ENCODE measurements at places on chromosomes 11 and 22.

DNA sequence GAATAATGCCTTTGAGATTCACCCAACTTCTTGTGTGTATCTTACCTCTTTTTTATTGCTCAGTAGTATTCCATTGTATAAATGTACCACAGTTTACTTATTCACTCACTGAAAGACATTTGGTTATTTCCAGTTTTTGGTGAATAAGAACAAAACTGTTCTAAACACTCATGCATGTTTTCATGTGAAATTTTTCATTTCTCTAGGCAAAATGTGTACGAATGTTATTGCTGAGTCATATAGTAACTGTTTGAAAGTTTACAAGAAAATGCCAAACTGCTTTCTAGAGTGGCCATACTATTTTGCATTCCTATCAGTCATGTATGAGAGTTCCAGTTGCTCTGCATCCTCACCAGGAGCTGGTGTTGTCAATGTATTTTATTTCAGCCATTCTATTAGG is 8.8 kb upstream of the EMSY start:
- no peak for DNase-seq

DNA sequence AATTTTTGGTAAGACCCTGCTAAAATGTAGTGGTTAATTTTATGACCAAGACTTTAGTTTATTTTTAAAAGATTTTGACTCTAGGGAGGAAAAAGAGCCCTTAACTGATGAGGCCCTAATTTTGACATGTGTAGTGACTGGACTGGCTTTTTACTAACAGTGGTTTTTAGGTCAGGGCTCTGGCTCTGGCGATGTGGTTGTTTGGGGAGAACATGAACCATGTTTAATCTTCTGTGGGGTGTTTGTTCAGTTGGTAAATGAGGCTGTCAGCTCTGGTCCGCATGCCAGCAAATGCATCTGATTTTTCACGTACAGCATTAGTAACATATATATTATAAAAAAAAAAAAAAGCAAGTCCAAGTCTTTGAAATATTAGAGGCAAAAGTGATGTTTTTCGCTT is 104.3 kb downstream of the EXT2 start:
- no peak for DNase-seq

- DNase-seq, result no peak
Measured at GRCh38 chr22:38098410-38099249, 11.9 kb downstream of the BAIAP2L2 start.

DNA sequence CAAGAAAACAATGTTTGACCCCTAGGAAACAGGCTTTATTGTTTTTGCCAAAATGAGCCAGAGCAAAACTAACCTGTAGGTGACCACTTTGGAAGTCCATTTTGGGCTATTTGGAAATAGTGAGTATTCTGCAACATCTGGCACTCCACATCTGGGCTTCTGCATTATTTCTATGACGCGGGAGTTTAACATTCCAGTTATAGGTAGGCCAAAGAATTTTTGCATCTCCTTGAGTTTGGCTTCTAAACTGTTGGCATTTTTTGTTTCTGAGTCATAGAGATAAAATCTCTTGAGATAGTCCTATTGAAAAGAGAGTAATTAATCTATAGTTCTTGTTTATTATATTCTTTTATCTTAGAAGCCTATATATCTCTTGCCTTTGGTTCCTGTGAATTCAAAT is 2.9 kb downstream of the MMP7 start:
- no peak for DNase-seq

- DNase-seq, result no peak
Measured at GRCh38 chr22:21698430-21699329, 32.9 kb downstream of the PPIL2 start.

DNA sequence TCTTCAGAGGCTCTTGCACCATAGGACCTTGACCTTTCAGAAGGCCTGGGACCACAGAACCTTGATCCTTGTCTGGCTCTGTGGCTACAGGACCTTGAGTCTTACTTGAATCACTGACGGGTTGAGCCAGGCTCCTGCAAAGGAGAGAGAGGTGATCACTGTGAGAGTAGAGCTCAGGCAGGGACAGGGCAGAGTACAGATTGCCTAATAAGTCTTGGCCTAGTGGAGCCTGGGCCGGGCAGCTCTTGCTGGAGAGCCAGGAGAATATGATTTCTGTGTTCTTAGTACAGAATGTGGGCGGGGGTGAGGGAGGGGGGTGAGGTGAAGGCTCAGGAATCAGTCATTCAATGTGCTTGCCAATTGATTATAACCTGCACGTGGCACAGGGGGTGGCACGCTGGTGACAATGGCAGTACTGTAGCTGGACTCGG is 26.0 kb downstream of the SERPINH1 start:
- DNase-seq, result no peak

- peak; percentile 45 for DNase-seq
Measured at GRCh38 chr11:115458877-115459276, 45.3 kb downstream of the CADM1 start.

DNA sequence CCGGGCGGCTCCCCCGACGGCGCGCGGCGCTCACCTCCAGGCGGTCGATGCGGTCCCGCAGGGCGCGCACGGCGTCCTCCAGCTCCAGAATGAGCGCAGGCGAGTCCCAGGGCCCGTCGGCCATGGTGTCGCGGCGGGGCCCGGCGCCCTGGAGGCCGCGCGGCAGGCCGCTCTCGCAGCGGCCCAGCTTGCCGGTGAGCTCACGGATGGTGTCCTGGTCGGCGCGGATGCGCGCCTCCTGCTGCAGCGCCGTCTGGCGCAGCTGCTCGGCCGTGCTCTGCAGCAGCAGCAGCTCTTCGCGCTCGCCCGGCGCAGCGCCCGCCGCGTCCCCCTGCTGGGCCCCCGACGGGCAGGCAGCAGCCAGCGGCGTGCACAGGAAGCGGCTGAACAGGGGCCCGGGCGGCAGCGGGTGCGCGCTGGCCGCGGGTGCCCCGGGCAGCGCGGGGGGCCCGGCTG is 599 bp downstream of the NPTXR start:
- peak; percentile 42 for DNase-seq

DNA sequence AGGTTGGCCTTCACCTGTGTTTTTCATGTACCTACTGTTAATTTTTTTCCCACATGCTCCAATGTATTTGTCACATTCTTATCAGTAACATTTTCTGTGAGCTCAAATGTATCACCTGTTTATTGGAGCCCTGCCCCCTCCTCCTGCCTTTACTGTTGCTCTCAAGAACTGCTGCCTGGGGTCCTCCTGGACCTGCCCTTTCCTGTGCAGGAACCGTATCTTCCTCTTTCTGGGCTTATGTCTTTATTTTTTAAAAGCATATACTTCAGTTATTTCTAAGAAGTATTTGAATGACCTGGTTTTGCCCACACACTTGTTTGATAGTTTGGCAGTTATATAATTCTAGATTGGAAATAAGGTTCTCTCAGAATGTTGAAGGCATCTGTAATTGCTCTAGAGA is 5.9 kb downstream of the FAM118B start:
- DNase-seq, result no peak

DNA sequence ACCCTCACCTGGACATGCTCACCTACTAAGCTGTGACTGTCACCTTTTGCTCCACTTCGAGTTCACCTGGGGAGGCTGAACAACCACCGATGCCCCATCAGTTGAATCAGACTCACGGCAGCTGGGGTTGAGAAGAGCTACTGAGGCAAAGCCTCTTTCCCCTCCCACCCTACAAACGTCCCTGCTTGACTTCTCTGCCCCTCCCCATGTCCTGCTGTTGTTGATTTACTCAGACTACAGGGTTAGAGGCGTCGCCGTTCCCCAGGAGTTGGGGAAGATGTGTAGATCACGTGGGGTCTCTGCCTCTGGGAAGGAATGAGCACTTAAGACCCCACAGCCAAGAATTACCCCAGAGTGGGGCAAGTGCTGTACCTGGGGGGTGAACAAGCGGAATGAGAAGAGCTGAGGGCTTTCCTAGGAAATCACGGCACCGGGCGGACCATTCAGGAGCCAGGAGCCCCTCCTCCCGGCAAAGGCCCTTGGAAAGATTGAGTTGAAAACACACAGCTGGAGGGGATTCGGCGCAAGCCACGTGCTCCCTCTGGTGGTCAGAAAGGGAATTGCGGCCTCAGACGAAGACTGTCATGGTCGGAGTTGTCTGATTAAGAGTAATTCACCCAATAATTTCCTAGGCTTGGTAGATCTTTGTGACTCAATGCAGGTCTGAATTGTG is 7.0 kb downstream of the FXYD2 start:
- DNase-seq, result peak; percentile 77

- peak; percentile 78 for DNase-seq
Measured at GRCh38 chr22:37546437-37547250, 13.6 kb upstream of the CDC42EP1 start.

DNA sequence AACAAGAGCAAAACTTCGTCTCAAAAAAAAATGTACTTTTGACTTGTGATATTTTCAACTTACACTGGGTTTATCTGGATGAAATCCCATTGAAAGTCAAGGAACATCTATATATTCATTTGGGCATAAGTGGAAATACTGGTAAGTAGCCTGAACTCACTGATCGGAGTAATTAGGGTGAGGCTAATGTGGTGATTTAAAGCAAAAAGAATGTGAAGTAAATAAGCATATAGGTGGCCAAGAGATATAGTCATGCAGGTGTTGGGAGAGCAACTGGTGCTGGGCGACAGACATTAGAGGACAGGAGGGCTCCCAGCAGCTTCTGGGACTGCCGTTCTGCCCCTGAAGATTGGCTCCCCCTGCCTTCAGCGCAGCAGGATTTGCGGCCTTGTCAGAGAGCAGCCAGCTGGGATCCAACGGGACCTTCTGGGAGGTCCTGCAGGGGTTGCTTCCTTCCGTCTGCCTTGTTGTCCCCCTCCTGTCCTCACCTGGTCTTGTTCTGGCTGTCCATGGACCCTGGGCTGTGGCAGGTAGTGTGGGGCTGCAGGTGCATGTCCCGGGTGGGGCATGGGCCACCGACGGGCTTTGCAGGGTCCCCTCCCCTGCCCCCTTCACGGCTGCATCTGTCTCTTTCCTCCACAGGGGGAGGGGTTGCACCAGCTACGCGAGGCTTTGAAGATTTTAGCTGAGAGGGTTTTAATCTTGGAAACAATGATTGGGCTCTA is 14.1 kb downstream of the RHBDD3 start:
- no peak for DNase-seq

DNA sequence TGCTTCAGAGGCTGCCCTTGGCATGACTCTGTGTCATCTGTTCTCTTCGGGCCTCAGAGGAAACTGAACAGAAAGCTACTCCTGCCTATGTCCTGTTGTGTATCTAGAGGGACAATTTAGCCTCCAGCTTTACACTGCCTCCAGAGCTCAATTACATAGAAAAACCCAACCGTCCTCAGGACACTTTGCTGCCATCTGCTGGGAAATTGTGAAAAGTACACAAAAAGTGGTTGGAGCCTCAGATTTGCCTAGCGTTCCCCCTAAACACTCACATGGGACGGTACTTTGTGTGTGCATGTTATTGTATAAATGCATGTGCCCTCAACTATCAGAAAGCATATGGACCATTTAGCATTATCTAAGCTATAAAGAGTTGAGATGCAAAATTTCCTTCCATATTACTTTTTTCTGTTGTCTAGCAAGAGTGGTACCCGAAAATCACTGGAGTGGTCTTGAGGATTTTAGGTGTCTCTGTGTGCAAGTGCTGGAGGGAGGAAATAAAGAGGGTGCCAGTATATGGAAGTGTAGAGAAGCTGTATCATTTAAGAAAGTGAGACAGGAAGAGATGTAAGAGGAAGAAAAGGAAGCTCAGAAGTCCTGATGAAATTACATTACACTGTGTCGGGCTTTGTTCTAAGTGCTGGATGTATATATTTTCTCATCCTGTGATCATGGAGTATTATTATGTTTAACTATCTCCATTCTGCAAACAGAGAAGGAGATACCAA is 8.7 kb upstream of the MS4A4E start:
- DNase-seq, result peak; percentile 7

DNA sequence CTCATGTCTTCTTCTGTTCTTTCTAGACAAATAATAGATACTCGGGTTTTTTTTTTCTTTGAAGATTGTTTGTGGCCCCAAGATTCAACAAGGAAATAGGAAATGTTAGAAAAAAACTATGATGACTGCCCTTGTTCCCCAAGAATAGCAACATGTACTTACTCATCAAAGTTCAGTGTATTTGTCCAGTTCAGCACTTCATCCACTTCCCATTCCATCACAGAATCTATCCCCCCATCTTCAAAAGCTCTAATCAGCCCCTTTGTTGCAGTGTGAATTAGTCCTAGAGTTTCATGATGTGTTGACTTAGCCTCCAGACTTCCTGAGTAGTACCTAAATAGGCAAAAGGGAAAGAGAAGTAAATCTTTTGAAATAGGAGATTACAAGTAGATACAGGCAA is 74.3 kb downstream of the C11orf65 start:
- DNase-seq, result peak; percentile 7

- DNase-seq, result no peak
Measured at GRCh38 chr11:93194673-93195291, 3.0 kb downstream of the SLC36A4 start.

GRCh38 chr22:49063545-49063890 is 764.2 kb downstream of the BRD1 start:
- DNase-seq, result no peak

DNA sequence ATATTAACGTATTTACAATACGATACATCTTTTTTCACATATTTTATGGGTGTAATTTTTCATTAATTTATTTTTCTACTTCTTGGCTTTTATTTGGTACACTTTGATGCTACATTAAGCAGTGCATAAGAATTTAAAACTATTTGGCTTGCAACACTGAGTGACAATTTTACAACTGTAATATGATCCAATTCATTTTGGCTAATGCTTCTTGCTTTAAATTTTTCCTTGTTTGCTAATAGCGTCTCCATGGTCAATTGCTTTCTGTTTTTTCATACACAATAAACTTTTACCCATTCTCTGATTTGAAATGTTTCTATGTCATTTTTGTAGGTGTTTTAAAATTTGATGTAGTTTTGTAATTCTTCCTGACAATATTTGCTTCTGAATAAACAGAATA is 773.2 kb downstream of the FAM181B start:
- no peak for DNase-seq

DNA sequence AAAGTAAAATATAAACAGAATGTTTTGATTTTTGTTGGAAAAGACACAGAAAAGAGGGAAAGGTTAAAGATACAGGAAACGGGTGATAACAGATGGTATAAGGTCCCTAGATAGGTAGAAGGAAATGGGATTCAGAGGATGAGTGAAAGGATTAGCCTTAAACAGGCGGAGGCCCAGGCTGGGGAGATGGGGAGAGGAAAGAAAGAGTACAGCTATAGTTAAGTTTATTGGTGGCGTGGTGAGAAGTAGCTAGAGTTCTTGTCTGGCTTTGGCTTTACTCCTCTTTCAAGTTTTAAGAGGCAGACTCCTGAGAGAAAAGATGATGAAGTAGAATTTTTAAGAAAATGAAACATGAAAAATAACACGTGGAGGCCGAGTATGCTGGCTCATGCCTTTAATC is 13.7 kb downstream of the ZBTB44 start:
- no peak for DNase-seq

- DNase-seq, result no peak
Measured at GRCh38 chr11:47185305-47186075, 744 bp downstream of the PACSIN3 start.

- no peak for DNase-seq
Measured at GRCh38 chr22:30860176-30861105, 108.1 kb downstream of the MORC2 start.

DNA sequence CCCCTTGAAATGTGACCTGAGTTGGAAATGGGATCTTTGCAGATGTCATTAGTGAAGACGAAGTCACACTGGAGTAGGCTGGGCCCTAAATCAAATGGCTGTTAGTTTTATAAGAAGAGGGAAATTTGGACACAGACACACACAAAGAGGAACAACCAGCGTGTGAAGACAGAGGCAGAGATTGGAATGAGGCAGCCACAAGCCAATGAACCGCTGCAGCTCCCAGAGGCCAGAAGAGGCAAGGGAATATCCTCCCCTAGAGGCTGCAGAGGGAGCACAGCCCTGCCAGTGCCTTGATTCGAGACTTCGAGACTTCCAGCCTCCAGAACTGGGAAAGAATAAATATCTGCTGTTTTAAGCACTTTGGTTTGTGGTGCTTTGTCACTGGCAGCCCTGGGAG is 484.5 kb downstream of the MN1 start:
- no peak for DNase-seq

Data from putamen (tissue), 1 donor.